ENCODE measurements at places on chromosomes 12 and 14.

- DNase-seq, result no peak
Measured at GRCh38 chr12:52211716-52212585, 20.1 kb upstream of the KRT80 start.

DNA sequence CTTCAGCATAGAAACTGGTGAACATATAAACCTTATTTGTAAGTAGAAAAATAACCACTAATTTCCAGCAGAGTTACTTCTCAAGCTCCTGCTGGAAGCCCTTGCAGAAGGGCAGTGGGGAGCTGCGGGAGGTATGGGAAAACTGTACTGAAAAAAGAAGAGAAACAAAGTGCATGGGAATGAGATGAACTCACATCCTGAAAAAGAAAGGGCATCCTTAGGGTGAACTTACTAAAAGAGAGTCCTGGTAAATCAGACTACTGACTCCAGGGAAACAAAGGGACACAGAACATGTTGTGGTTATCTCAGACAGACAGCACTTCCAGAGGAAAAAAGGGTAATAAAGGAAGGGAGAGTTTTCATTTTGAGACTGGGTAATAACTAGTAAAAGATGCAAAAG is 515.1 kb downstream of the RPL10L start:
- DNase-seq, result no peak

DNA sequence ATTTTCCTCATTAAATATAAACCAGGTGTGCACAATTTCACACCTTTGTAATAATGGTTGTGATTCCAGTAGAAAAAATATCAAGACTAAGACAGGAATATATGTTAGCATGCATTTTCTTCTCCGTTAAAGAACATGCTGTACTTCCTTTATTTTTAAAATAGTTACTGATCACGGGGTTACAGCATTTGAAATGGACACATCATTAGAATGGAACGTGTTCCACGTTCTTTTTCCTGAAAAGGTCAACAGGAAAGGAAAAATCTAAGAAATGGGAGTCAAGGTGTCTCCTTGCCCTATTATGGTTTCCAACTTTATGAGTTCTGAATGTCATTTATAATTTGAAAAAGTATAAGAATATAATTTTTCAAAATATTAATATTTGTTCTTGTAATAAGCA is 1325.7 kb downstream of the SLC16A7 start:
- no peak for DNase-seq

GRCh38 chr12:2333491-2334195 is 280.9 kb downstream of the CACNA1C start:
- DNase-seq, result no peak

DNA sequence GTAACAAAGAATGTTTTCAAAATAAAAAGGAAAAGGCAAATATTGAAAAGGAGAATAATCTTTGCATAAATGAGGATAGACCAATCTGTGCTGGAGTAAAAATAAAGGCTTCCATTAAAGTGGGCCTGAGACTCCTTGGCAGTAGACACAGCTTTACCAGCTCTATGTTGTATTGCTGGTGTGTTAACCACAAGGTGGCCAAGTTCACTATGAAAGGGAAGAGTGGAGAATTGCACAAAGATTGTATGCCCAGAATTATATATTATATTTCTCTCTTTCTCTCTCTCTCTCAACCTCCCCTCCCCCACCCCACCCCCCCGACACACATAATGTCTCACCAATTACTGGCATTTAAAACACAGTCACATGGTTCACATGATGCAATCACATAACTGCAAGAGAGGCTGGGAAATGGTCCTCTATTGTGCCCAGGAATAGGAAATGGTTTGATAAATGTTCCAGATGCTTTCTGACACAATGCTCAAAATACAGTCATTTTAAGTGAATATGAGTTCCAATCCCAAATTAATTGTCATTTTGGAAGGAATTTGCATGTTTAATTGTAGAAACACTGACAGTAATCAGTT is 222.6 kb upstream of the SYT1 start:
- DNase-seq, result no peak

GRCh38 chr14:94469261-94469660 is 6.7 kb downstream of the SERPINA9 start:
- no peak for DNase-seq

GRCh38 chr14:41302776-41303175 is 303.9 kb upstream of the LRFN5 start:
- DNase-seq, result no peak

DNA sequence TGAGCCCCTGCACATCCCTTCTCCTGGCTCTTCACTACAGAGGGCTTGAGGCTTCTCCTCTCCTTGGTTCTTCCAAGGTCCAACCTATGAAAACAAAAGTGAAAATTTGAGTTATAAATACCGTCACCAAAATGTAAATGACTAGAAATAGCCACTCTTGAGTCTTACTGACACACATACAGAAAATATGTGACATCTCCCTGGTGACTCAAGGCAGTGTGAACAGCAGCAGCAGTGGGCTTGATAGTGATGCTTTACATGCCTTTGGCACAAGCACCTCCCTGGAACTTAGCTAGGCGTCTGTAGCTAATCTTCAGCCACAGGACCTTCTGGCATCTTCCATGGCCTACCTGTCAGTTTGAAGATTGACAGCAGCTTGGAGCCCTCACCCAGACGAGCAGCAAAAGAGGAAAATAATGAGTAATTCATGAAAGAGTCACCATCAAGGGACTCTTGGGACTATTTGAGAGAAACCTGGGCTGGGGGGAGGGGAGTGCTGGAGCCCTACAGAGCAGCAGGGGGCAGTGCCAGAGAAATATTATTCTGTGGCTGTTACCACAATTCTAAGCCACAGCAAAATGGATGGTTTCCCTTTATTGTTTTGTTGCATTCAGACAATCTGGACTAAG is 158.0 kb downstream of the KCNK10 start:
- no peak for DNase-seq

- no peak for DNase-seq
Measured at GRCh38 chr12:126040307-126040706, 975.1 kb downstream of the AACS start.

DNA sequence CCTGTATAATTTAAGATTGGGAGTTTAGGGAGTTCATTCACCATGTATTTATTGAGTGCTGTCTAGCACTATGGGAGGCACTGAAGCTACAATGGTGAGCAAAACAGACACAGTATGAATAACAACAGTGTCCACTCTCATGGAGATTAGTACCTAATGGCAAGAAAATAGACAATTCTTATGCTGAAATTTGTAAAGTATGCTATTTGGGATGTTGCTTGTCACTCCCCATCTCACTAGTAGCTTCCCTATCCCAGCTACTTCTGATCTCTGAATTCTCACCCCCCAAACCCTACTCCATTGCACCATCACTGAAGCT is 4.0 kb downstream of the GDF11 start:
- DNase-seq, result no peak

GRCh38 chr12:80937391-80938238 is at the start of gene LIN7A:
TSS of gene LIN7A (minus strand) at chr12:80937934. CDS start at chr12:80937722, 212 bp downstream.
- DNase-seq, result no peak

DNA sequence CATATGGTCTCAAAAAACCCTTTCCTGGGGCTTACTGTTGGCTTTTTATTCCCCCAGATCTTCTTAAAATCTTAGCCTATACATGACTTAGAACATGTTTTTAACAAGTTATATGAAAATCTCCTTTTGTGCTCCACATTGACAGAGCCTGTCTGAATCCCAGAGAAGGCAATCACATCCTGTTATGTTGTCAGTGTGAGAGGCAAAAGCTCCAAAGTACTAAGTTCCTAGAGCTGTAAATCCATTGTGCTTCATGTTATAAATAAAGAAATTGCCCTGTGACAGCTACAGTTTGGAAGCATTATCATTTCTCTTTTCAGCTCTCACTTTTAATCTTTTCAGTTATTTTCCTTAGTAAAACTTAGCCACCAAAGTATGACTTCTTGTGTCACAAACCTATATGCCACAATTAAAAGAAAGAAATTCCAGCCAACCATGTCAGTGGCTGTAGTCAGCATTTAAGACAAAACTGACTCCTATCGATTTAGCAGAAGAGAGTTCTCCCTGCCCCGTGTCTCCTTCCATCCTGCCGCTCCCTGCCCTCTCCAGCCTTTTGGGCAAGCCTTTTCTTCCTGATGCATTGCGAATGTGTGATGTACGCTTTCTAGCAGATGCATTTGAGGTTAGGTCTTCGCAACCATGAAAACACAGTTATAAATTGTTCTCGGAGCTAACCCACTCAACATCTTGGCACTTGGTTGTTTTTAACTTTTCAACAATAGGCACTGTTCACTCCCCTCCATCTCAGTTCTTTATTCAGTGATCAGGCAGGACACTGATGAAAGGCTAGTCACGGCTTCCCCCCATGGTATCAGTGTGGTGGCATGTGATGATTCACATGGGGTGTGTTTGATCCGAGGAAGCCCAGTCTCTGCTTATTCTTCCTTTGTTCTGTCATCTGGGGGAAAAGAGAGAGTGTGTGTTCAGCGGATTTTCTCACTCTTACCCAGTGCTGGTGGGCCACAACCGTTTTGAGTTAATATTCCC is 143.5 kb downstream of the SSPN start:
- no peak for DNase-seq

GRCh38 chr14:72925815-72926291 is 411 bp upstream of the DCAF4 start:
- no peak for DNase-seq

DNA sequence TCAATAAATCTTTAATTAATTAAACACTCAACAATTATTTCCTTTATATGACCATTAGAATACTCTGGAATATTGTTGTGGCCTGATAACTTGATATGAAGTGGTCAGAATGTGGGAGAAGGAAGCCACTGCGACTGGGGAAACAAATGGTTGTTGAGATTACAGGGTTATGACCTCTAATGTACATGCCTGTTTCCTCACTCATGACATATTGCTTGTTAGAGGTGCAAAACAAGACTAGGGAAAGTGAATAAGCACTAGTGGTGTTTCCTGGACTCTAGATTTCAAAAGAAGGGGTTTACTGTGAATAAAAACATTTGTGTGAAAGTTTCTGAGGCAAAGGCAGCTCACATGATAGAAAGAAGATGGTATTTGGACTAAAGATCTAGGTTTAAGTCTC is 53.3 kb downstream of the STAB2 start:
- no peak for DNase-seq

DNA sequence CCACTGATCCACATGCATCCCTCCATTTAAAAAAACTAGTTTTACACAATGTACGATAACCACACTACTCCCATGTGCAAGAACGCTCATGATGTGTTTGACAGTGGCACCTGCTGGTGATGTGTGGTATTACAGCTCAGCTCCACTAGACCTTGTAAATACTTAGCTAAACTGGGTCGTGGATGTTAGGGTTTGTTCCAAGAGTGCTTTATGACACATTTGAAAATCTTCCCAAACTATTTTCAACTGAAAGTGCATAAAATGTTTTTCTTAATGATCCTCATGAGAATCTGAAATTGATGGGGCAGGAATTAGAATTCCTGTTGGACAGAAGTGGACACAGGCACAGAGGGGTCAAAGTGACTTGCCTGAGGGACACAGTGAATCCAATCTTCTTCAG is 99.2 kb downstream of the SCARB1 start:
- peak; percentile 31 for DNase-seq

- no peak for DNase-seq
Measured at GRCh38 chr14:68722968-68723566, 69.8 kb downstream of the ZFP36L1 start.

GRCh38 chr12:100017056-100017455 is 32.3 kb upstream of the ANKS1B start:
- DNase-seq, result no peak

DNA sequence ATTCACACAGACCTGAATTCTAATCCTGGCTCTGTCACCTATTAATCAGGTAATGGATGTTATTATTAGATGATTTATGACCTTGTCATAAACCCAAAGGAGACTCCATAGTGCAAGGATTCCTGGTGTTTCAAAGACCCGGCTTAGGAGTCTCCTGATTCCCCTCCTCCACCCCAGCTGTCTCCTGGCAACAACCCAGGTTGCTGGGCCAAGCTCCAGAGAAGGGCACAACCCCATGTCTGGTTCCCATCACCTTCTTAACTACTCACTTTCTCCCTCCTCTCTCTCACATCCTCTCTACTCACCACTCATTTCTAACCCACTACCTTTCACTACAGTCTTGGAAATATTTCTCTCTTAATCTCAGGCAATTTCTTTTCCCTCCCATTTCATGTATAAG is 41.6 kb downstream of the RHOJ start:
- DNase-seq, result no peak

DNA sequence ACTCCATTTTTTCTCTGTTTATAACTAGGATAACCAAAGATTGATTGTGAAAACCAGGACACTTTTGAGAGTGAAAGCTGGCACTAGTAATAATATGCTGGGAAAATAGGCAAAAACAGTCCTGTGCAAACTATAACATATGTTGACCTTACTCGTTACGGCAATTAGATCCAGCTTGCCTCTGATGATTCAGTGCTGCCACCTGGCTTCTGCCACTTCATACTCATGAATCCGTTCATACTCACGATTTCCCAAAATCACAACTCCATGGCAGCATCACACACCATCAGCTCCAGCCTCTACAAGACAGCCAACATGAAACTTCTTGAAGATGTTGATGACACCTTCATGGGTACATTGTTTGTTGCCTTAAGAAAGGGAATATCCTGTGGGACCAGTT is 49.1 kb upstream of the CAND1 start:
- no peak for DNase-seq

- no peak for DNase-seq
Measured at GRCh38 chr12:124437617-124438436, 129.6 kb downstream of the NCOR2 start.

- no peak for DNase-seq
Measured at GRCh38 chr12:56804684-56805083, 41.6 kb downstream of the HSD17B6 start.

GRCh38 chr14:73712071-73712506 is 2.1 kb downstream of the PNMA1 start:
- no peak for DNase-seq

DNA sequence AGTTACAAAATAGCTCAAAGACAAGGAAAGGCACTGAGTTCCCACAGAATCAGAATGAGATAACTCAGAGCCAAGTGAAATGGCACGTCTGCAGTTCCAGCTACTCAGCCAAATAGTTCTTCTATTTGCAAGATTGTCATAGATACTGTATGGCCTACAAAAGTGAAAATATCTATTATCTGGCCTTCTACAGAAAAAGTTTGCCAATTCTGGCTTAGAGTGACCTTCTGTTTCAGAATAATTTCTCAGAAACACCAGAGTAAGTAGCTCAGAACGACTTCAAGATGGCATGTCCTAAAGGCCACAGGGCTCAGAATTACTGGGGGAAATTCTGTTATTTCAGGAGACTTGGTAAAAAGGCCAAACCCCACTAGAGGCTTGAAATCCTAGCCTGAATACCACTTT is 10.7 kb upstream of the RTRAF start:
- no peak for DNase-seq

DNA sequence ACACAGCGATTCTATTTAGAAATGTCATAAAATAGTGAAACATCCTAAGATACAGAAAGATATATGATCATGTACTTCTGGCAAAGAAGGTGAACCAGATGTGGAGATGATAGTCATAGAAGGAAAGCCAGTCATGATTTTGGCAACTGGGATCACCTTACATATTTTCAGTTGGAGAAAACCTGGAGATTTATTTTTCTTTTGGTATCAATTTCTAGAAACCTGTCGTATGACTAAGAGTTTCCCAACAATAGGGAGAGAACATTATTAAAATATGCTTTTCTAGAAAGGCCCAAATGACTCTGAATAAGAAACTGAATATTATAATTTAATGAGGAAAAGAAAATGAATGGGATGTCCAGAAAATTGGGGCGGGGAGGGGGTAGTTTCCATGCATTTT is 396.4 kb downstream of the ZFP36L1 start:
- no peak for DNase-seq

- no peak for DNase-seq
Measured at GRCh38 chr14:91383439-91383838, 34.2 kb downstream of the CCDC88C start.

- peak; percentile 1 for DNase-seq
Measured at GRCh38 chr12:61870658-61871484, 389.3 kb upstream of the USP15 start.

Data from activated T-cell treated with anti-CD3 and anti-CD28 coated beads for 4 hours (primary cell).